ENCODE measurements at places on chromosomes 7 and 10.

- H3K4me3 ChIP-seq: no peak overlapping the region
- peaks cover 35% of the 10 kb centered on the region for H3K36me3 ChIP-seq
- no peaks in the 10 kb centered on the region for H3K27me3 ChIP-seq
- H3K4me1 ChIP-seq: no peaks in the 10 kb centered on the region
These were observed 45.5 kb downstream of the CLEC2L start for GRCh38 chr7:139568813-139569490.

- H3K36me3 ChIP-seq: no peaks in the 10 kb centered on the region
- no peaks in the 10 kb centered on the region for H3K27me3 ChIP-seq
- H3K4me1 ChIP-seq: peaks cover 7% of the 10 kb centered on the region
These were observed 67.1 kb downstream of the CDK14 start for GRCh38 chr7:90663176-90663575.

GRCh38 chr10:63241841-63242281 lies 108.7 kb downstream of the NRBF2 start:
- peaks cover 27% of the 10 kb centered on the region for H3K36me3 ChIP-seq
- no peaks in the 10 kb centered on the region for H3K4me1 ChIP-seq
- no peak overlapping the region for H3K27ac ChIP-seq
- H3K27me3 ChIP-seq: no peaks in the 10 kb centered on the region

DNA sequence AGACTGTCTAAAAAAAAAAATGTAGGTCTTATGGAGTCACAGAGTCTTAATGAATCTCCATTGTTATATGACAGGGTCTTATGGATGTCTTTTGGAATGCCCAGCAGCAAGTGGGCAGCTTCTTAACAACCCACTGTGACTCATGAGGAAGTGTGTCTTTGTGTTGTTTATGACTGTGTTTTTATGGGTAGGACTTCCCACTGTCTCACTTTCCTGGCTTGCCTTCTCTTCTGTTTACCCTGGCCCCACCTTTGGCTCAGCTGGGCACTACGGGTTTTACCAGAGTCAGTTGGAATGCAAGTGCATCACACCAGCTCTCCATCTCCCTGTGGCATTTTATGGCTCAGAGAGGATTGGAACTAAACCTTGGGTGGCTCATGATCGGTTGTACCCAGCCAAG lies 580.5 kb downstream of the AUTS2 start:
- H3K27me3 ChIP-seq: no peaks in the 10 kb centered on the region
- H3K27ac ChIP-seq: no peak overlapping the region
- no peak for DNase-seq
- H3K36me3 ChIP-seq: peaks cover 16% of the 10 kb centered on the region
- no peaks in the 10 kb centered on the region for H3K4me1 ChIP-seq

DNA sequence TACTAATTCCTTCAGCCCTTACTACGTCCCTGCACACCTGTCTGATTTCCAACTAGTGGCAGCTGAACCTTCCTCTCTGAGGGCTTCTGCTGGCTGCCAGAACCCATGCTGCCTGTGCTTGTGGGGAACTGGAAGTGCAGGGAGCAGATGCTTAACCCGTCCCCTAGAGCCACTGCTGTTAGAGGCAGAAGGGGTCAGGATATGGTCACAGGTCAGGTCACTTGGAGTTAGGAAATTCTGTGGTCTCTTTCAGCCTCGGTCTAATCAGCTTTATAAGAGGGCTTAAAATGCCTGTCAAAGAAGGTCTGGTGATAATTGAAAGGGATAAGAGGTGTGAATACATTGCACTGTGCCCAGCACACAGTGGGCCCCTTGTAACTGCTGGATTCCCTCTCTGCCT lies 82.0 kb downstream of the PLPP4 start:
- no peak for DNase-seq
- no peak overlapping the region for H3K4me3 ChIP-seq
- H3K27ac ChIP-seq: no peak overlapping the region

- no peak for DNase-seq
- no peak overlapping the region for H3K4me3 ChIP-seq
- no peaks in the 10 kb centered on the region for H3K36me3 ChIP-seq
- H3K27ac ChIP-seq: no peak overlapping the region
- H3K4me1 ChIP-seq: peaks cover 6% of the 10 kb centered on the region
- H3K27me3 ChIP-seq: no peaks in the 10 kb centered on the region
These were observed 91.0 kb downstream of the CUBN start for GRCh38 chr10:17038627-17039026.

DNA sequence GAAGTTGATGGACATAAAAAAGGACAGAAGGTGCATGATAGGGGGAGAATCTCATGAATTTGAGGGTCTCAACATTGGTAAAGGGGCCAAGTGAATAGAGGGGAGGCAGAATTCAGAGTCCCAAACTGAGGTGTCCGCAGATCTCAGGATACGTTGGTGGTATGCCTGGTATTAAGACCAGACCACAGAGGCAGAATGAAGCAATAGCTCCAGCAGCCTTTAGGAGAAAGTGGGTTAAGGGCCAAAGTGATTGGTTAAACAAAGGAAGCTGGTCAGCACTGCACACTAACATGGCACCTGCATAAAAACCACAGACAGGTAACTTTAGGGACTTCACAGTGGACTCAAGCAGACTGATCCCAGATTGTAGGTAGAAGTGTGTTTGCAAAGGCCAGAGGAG lies 37.5 kb downstream of the MEST start:
- no peaks in the 10 kb centered on the region for H3K4me1 ChIP-seq
- H3K36me3 ChIP-seq: peaks cover 31% of the 10 kb centered on the region
- no peak overlapping the region for H3K4me3 ChIP-seq
- no peak overlapping the region for H3K27ac ChIP-seq

GRCh38 chr7:157017149-157017548 lies 6.7 kb upstream of the MNX1 start:
- DNase-seq: no peak
- peaks cover 6% of the 10 kb centered on the region for H3K4me1 ChIP-seq
- no peak overlapping the region for H3K4me3 ChIP-seq
- no peak overlapping the region for H3K27ac ChIP-seq

DNA sequence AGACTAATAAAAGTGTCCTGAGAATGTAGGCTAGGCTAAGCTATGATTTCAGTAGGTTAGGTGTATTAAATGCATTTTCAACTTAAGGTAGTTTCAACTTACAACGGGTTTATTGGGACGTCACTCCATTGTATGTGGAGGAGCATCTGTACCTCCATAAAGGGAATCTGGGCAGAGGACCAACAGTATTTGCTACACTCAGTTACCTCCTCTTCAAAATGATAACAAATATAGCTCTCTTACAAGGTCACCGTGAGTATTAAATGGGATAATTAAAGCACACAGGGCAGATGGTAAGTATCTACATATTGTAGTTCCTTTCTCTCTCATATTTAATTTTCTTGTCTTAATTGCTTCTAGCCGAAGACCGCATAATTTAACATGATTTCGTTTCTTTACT lies 59.0 kb upstream of the FGL2 start:
- no peak overlapping the region for H3K4me3 ChIP-seq
- no peak for DNase-seq
- no peak overlapping the region for H3K27ac ChIP-seq

DNA sequence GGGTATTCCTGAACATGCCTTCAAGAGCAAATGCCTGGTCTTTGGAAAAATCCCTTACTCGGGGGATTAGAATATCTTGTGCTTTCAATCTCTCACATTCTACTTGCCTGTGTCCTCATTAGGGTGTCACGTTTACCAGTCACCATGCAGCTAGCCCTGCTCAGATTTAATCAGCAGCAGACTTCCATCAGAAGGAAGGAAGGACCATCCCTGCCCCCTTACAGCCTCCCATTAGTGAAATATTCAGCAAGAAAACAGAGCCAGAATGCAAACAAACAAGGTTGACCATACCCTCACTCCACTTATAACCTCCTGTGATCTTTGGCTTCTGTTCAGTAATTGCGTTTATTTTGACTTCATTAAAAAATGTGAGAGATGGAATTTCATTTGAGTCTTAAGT lies 208.6 kb downstream of the CXCL12 start:
- DNase-seq: no peak
- no peak overlapping the region for H3K27ac ChIP-seq
- peaks cover 48% of the 10 kb centered on the region for H3K4me1 ChIP-seq
- no peak overlapping the region for H3K4me3 ChIP-seq
- no peaks in the 10 kb centered on the region for H3K36me3 ChIP-seq

DNA sequence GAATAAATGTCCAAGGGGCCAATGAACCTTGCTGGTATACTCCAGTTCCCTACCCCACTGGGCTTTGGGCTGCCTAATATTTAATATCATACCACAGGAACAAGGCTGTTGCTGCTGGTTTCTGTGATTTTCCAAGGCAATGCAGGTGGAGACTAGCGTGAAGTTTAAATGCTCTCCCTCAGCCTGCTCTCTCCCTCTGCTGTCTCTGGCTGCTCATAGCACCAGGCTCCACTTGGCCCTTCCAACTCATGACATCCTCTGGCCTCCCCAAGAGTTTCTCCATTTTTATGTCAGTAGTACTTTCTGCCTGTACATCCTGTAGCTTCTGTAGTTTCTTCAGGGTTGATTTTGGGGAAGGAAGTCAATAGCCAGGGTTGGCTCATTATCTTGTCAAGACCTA lies 103.5 kb downstream of the LHFPL3 start:
- no peaks in the 10 kb centered on the region for H3K36me3 ChIP-seq
- H3K4me3 ChIP-seq: no peak overlapping the region
- H3K27ac ChIP-seq: no peak overlapping the region
- H3K4me1 ChIP-seq: no peaks in the 10 kb centered on the region

GRCh38 chr7:33916357-33917081 lies 11.2 kb downstream of the BMPER start:
- H3K36me3 ChIP-seq: no peaks in the 10 kb centered on the region
- H3K4me3 ChIP-seq: no peak overlapping the region
- H3K27ac ChIP-seq: no peak overlapping the region
- H3K4me1 ChIP-seq: no peaks in the 10 kb centered on the region
- H3K27me3 ChIP-seq: peaks cover 14% of the 10 kb centered on the region
